ENCODE measurements at places on chromosomes 4 and X.

GRCh38 chrX:133323431-133323830 lies 91.9 kb downstream of the GPC4 start:
- no peak for DNase-seq

- DNase-seq: no peak
These were observed 153.0 kb downstream of the SMIM20 start for GRCh38 chr4:26067035-26067434.

GRCh38 chr4:41256740-41257256 lies at the start of gene UCHL1:
UCHL1 (plus strand) TSS chr4:41256928; CDS start chr4:41256977, 49 bp downstream.
- no peak for DNase-seq

DNA sequence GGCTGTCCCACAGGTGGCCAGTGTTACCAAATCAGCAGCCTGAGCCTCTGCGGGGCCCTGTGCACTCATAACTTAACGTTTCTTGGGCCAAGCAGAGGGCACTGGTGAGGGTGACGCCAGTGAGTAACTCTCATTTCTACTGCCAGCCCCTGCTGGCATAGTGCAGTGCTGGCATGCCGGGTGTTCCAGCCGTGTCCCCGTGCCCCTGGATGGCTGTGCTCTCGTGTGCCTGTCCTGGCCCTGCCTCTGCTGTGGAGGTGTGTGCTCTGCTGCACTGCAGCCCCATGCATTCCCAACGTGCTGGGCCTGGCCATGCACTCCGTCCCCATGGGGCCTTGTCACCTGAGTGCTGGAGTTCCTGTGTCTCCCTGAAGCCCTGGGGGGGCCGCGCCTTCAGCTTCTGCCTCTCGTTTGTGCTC lies 14.7 kb downstream of the TBC1D14 start:
- DNase-seq: no peak

- no peak for DNase-seq
These were observed 22.5 kb upstream of the MYOZ2 start for GRCh38 chr4:119113033-119113655.

GRCh38 chr4:95867919-95868318 lies 28.0 kb downstream of the PDHA2 start:
- DNase-seq: no peak

GRCh38 chr4:105369988-105370387 lies 103.9 kb downstream of the PPA2 start:
- no peak for DNase-seq

GRCh38 chr4:113467581-113467980 lies 294.0 kb downstream of the CAMK2D start:
- DNase-seq: no peak

- no peak for DNase-seq
These were observed 26.4 kb downstream of the GAK start for GRCh38 chr4:905485-906338.

DNA sequence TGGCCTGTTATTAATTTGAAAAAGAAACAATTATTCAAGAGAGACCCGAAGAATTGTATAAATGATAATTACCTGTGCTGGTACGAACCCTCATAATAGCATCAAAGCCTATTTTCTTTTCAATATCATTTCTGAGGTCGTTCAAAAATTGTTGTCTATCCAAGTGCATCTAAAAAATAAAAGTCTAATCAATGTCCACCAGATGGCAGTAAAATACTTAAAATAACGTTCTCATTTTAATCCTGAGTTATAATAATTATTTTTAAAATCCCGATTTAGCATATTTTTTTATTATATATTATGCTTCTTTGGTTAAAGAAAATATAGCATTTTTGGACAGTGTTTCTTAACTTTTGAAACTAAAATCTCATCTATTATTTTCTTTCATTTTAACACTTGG lies 55.7 kb downstream of the METTL14 start:
- no peak for DNase-seq

- no peak for DNase-seq
These were observed 153.6 kb downstream of the RBMX2 start for GRCh38 chrX:130555341-130555740.

DNA sequence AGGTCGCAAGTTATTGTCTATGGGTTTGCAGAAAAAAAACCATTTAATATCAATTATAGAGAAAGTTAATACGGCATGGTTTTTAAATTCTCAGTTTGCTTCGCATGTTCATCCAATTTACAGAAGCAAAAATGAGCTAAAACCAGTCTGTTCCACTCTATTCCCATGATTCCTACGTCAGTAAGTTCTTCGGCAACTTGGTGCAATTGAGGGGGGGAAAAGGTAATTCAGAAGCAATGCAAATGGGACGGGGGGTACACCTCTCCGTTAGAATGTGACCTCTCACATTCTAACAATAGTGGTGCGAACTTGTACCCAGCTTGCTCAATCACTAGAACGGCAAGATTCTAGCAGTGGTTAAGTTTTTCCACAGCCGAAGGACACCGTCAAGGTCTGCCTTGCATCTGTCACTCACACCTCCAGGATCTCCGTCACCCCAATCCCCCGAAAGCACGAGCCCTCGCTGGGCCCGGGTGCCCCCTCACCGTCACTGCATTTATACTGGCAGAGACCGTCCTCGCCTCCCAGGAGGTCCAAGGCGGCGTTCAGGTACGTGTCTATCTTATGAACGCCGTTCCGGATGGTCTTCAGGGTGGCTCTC lies 653 bp downstream of the PLA2G12A start:
- DNase-seq: peak; percentile 23

DNA sequence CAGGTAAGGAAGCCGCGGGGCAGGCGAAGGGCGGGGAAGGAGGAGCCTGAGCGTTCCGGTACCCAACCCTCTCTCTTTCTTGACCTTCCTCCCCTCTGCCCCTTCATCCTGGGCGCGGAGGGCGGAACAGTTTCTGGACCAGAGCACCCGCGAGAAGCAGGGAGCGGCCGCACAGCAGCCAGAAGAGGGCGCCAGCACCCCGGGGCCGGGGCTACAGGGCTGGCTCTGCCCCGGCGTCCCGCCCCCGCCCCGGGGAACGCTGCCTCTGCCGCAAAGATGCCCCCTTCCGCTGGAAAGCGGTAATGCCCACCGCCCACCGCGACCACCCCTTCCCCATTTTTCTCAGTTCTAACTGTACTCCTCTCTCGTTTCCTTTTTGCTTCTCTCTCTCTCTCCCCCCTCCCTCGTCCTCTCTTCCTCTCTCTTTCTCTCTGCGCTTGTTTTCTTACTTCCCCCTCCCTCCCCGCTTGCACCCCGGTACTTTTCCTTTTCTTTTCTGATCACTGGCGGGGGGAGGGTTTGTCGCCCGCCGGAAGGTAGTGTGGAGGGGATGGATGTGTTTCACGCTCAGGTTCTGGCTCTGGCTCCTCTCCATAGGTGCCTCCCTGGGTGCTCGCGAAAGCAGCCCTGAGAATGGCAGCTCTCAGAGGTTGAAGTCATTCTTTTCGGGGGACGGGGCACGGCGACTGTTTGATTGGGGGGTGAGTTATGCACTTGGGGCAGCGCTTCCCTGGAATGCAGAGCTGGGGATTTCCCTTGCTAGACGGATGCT lies 13.1 kb upstream of the PRDM8 start:
- DNase-seq: peak; percentile 85

DNA sequence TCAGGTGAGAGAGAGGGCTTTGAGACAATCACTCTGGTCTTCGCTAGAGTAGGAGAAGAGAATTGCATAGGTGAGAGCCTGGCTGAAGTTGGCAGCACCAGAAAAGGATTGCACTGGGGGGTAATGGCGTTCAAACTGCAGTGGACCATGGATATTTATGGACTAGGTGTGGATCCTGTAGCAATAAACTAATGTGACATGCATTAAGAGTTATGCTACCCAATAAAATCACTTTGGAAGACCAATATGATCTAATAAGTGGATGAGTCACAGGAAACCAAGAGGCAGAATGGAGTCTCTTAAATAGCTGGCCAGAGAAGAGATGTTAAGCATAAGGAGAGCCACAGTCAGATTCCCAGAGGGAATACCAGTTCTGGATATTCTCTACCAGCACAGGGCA lies 259.8 kb downstream of the FBXO8 start:
- no peak for DNase-seq

- no peak for DNase-seq
These were observed 862 bp upstream of the CENPU start for GRCh38 chr4:184734758-184735157.

- no peak for DNase-seq
These were observed 59.3 kb upstream of the SOD3 start for GRCh38 chr4:24736066-24736465.

DNA sequence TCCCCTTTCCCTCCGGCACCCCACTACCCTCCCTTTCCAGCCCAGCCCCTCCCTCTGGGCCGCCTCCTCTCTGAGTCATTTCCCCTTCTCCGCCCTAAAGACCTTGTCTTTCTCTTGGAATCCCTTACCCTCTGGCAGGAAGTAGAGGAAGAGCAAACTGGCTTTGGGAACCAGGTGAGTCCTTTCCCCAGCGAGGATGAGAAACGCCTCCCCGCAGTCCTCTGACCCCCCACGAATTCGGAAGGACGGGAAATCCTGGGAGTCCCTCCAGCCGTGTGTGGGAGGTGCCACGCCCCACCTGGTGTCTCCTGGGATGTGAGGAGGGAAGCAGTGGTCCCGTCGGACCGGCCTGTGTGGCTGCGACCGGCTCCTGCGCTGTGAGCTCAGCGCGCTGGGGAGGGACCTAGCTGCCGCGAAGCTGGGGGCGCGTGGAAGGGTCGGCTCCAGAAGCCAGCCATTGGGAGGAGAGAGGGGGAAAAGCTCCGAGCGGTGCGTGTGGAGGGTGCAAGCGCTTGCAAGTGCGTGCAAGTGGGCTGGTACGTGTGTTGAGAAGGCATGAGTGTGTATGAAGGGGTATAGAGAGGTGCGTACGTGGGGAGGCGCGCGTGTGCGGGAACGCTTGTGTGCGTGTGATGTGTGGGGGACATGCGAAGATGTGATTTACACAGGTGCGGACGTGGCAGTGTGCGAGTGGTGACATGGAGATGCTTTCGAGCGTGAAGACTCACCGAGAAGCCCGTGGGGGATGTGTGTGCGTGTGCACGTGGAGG lies 46.3 kb downstream of the TEX13B start:
- DNase-seq: no peak

DNA sequence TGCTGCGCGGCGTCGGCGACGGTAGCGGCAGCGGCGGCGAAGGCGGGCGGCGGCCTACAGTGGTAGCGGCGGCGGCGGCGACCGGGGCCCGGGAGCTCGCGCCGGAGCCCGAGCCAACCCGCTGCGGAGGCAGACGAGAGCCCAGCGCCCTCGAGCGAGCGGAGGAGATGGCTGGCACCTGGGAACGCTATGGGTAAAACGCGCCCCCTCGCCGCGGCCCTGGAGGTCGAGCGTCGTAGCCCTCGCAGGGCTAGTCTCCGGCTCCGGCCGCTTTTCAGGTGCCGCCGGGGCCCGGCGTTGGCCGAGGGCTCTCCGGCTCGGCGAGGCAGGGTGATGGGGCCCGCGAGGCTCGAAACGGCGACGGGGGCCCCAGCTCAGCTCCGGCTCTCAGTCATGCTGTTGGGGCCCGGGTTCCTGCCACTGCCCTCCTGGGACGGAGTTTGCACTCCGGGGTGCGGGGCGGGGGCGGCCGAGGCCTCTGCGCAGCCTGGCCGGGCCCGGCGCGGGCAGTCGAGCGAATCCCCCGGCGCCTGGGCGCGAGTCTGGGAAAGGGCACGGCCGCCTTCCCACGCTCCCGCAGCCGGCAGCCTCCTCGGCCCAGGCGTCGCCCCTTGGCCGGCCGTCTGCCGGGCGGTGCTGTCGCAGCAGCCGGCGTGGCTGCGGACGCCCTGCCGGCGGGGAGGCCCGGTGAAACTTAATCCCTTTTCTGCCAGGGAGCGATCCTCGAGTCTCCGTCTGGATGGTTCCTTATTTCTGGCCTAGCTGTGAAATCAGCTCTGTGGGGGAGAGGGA lies 768 bp downstream of the MID2 start:
- peak; percentile 3 for DNase-seq

DNA sequence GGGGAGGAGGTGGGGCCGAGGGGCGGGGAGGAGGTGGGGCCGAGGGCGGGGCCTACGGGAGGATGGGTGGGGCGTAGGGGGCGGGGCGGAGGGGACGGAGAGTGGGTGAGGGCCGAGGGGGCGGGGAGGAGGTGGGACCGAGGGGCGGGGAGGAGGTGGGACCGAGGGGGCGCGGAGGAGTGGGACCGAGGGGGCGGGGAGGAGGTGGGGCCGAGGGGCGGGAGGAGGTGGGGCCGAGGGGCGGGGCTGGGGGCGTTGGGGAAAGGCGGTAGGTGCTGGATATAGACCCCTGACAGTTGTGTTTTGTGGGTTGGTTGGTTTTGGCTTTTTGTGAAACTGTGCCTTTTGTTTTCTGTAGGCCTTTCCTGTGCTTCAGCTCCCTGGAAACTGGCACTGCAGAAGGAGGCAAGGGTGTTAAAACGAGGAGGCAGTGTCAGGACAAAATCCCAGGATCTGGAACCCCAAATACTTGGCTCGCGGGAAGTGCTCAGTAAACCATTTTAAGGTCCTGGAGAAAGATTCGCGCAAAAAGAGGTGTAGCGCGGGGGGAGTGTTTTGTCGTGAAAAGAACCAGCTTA lies 580 bp upstream of the MMGT1 start:
- peak; percentile 39 for DNase-seq

DNA sequence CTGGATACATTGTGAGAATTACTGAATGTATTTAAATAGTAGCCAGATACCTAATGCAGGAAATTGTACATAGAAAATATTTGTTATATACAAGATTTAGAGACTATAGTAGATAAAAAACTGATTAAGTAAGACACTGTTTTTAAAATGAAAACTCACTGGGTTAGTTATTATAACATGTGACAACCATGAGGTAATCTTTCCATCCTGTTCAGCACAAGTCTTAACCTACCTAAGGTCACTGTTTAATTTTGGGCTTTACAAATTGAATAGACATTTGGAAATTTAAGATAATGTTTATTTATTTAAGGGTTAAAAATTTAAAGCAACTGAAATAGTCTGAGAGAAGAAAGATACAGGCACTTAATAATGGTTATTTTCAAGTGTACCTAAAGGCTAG lies 102.1 kb downstream of the STIM2 start:
- no peak for DNase-seq

GRCh38 chr4:73615613-73616012 lies 4.6 kb downstream of the RASSF6 start:
- no peak for DNase-seq

DNA sequence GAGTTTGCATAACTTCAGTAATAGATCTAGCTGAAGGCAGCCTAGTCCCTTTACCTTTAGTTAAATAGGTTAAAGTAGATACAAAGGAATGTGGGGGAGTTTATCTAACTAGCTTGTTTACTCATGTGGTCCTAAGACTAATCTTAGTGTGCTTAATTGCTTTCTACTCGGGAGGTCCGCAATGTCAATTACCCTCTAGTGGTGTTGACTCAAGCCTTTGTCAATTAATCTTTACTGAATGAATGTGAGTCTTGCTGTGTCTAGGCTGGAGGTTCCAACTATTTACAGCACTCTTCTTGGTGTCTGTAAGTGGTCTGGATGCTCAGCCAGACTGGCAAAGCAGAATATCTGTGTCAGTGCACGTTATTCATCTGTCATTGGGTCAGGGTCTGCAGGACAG lies 17.9 kb upstream of the YTHDC1 start:
- no peak for DNase-seq

GRCh38 chr4:66246643-66247042 lies 576.4 kb upstream of the EPHA5 start:
- no peak for DNase-seq
